ENCODE measurements at places on chromosomes 12 and 14.

DNA sequence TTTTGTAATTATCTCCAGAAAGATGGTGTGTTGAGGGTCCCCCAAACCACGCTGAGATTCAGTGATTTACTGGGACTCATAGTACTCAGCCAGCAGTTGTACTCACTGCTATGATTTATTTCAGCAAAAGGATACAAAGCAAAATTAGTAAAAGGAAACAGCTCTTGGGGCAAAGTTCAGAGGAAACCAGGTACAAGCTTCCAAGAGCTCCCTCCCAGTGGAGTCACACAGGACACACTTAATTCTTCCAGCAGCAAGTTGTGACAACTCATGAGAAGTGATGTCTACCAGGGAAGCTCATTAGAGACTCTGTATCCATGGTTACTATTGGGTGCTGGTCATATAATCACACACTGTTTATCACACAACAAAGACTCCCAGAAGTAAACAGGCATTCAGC lies 38.7 kb downstream of the TTC8 start:
- no peak for DNase-seq

DNA sequence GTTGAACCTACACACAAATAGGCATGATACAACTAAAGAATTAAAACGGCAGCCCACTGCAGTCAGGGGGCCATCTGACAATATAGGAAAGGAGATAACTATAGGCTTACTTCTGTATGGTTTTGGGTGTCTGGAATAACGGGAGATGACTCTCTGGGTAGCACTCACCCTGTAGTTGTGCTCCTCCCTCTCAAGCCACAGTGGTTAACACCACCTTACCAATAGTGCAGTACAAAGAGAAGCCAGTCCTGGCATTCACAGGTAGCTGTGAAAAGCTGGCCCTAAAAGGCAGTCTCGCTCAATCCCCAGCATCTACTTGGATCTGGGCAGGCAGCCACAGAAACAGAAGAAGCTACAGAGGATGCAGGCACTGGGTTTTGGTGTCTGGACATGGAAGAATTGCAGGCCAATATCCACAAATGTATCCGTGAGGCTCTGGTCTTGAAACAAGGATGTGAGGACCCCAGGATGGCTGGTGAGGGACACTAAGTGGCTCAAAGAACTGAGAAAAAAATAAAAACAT lies 93.0 kb downstream of the DPF3 start:
- no peak for DNase-seq

GRCh38 chr14:54556535-54556934 lies 10.4 kb upstream of the SAMD4A start:
- DNase-seq, result no peak

DNA sequence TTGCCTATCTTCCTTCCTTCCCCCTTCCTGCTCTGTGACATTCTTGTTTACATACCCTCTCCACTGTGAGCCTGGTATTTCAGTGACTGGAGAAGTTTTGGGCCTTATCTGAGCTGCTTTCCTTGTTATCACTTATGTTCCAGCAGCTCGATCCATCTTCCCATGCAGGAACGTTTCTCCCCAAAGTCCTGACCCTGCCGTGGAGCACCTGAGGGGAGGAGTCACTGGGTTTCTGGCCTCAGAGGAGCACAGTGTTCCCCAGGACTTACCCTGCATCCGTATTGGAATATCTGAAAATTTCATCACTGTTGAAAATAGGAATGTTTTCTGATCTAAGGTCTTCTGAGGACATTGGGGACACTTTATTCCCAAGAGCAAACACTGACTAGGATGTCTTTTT lies 141.8 kb downstream of the CACNA1C start:
- DNase-seq, result no peak

GRCh38 chr14:49622022-49622607 lies 1.5 kb downstream of the MGAT2 start:
- no peak for DNase-seq

DNA sequence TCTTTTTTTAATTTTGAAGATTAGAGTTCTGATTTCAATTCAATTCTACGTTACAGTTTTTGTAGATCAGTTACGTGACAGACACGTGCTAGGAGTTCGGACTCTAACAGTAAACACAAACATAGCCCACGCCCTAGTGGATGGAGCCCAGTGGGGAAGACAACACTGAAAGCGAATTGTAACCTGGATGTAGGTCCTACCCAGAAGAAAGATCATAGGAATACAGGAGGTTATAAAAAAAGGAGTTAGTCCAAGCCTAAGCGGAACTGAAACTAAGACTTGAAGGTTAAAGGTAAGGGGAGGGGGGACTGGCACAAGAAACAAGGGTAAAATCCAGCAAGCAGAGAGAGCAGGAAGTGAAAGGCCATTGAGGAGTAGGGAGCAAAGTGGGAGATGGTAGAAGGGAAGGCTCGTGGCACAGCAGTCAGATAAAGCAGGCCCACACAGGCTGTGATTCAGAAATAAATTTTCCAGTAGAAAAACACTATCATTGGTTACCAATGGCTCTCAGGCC lies 15.7 kb upstream of the CRY1 start:
- no peak for DNase-seq

DNA sequence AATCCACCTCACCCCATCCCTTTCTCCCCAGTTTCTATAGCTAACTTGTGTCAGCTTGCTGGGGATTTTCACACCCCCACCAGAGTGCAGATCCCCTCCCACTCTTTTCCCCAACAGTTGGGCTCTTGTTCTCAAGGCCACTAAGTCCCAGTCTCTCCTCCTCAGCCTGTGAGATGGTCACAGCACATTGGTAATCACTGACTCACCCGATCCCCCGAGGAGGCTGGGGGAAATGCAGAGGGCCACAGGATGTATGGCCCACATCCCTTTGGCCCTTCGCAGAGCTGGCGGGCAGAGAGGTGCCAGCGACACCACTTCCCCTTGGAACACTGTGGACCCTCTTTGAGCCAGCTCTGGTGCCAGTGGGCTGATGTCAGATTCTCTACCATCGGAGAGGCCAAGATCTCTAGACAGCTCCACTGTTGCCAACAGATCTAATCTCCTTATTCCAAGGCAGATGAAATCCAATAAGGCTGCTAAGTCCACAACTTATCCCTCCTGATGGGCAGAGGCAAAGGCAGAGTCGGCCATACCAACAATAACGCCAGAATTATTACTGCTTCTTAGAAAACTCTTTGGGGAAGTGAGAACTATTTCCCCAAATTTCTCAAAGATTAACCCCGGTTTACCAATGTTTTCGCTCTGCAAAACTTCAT lies 1.6 kb downstream of the FMNL3 start:
- peak; percentile 41 for DNase-seq

GRCh38 chr12:6457220-6457945 lies 5.5 kb downstream of the TAPBPL start:
- no peak for DNase-seq

- no peak for DNase-seq
Observed at GRCh38 chr14:76806446-76806845, 6.2 kb downstream of the ANGEL1 start.

GRCh38 chr12:57697076-57697475 lies 3.1 kb downstream of the OS9 start:
- DNase-seq, result no peak
